Hepatocyte (in vitro differentiated cells): ENCODE measurements at places on chromosomes 1 and 21.

GRCh38 chr1:119554183-119554582, 47.2 kb downstream of the HSD3B1 start:
- H3K4me1 ChIP-seq = peaks cover 20% of the 10 kb centered on the region
- no peaks in the 10 kb centered on the region for H3K27me3 ChIP-seq
- DNase-seq = peak; percentile 76
- H3K27ac ChIP-seq = peak overlapping the region; percentile 84
- no peak overlapping the region for H3K4me3 ChIP-seq

DNA sequence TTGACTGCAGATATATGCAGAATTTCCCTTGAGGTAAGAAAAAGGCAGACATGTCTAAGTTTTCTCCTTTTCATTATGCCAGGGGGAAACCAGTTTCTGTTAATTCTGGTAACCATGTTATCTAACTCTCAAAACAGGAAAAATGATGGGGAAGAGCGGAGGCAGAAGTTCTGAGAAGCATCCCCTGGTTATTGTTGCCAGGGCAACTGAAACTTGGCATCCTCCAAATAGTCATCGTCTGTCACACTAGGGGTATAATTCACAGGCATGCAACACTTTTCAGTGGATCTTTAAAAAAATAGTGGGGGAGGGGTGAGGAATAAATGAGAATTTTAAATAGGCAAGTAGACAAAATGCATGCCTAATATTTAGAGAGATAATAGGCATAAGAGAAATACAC, 715.3 kb upstream of the CXADR start:
- no peak for DNase-seq
- H3K27ac ChIP-seq = no peak overlapping the region
- H3K36me3 ChIP-seq = no peaks in the 10 kb centered on the region

- no peaks in the 10 kb centered on the region for H3K27me3 ChIP-seq
- H3K27ac ChIP-seq = no peak overlapping the region
- H3K36me3 ChIP-seq = no peaks in the 10 kb centered on the region
- DNase-seq = no peak
Observed at GRCh38 chr1:15406614-15407559, 2.8 kb upstream of the EFHD2 start.

DNA sequence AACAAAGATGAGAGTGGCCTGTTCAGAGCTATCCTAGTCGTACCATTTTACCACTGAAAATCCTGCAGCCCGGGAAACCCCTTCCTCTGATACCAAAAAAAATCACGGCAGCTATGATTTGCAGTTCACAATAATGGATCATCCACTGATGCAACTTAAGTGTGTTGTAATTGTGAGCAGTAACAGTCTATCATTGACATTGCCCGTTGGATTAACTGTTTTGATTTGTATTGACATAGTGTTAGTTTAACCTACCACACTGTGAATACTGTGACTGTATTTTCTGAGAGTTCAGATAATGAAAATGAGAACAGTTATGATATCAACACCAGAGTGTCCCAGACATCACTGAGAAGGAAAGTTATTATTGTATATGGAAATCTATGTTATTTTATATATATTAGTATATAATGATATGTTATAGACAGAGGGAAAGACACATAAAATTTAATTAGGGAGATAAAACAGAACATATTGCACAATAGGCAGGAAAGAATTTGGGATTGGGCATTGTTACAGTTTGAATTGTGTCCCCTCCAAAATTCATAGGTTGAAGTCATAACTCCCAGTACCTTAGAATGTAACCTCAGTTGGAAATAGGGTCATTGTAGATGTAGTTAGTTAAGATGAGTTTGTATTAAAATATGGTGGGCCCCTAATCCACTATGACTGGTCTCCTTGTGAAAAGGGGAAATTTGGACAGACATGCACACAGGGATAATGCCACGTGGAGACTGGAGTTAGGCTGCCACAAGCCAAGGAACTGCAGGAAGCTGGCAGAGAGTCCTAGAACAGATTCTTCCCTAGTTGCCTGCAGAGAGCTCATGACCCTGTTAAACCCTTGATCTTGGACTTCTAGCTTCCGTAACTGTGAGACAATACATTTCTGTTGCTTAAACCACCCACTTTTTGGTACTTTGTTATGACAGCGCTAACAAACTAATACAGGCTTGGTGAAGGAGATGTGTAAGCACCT, 54.4 kb downstream of the TLCD4 start:
- peaks cover 16% of the 10 kb centered on the region for H3K4me1 ChIP-seq
- no peaks in the 10 kb centered on the region for H3K36me3 ChIP-seq
- no peak overlapping the region for H3K4me3 ChIP-seq
- no peak for DNase-seq

DNA sequence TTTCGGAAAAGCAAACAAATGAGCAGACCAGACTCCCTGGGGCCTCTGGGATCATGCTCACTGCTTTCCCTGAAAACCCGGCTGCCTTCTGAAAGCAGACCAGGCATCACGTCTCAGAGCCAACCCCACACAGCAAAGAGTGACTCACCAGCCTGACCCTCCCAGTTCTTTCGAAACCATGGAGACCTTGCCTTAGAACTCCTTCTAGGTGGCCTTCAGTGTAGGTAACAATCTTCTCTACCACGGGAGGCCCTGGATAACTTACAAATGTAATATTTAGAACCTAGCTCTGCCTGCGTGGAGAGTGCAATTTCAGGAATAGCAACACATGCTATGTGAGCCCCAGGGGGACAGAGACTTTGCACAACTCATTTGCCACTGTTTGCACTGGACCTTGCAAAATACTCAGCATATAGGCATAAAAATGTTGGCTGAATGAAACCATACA, 105.2 kb downstream of the SUSD4 start:
- peak overlapping the region; percentile 55 for H3K27ac ChIP-seq
- H3K4me3 ChIP-seq = no peak overlapping the region
- DNase-seq = peak; percentile 87

GRCh38 chr1:241533326-241534115, 1.3 kb downstream of the KMO start:
- no peak for DNase-seq
- H3K4me3 ChIP-seq = no peak overlapping the region

DNA sequence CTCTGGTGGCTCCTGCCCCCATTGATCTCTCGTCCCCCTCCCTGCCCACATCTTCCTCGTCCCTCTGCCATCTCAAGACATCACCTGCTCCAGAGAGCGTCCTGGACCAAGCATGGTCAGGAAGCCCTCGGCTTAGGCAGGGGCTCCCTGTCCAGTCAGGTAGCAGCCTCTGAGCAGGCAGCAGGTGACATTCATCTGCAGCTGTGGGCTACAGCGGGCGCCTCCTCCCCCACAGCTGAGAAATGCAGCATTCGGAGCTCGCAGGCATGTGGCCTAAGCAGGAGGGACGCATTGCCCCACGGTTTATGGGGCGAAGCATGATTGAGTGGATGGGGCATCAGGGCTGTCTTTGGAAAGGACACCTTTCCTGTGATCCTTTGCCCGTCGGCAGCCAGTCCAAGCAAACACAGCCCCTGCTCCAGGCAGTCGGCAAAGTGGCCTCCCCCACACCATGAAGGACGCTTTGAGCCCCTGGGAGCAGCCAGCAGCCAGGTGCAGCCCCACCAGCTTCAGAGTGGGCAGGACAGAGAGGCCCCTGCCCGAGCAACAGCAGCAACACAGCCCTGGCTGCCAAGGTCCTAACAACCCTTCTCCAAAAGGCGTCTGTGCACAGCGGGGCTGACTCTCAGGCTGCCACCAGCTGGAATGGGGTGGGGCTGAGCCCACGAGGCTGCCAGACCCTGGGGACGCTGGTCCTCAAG, 234.1 kb upstream of the VAMP3 start:
- H3K4me3 ChIP-seq = no peak overlapping the region
- H3K27ac ChIP-seq = no peak overlapping the region
- H3K36me3 ChIP-seq = no peaks in the 10 kb centered on the region
- H3K27me3 ChIP-seq = no peaks in the 10 kb centered on the region
- DNase-seq = no peak
- H3K4me1 ChIP-seq = peaks cover 7% of the 10 kb centered on the region

- H3K4me1 ChIP-seq = peaks cover 12% of the 10 kb centered on the region
- H3K4me3 ChIP-seq = peak overlapping the region; percentile 51
- H3K27me3 ChIP-seq = no peaks in the 10 kb centered on the region
- H3K36me3 ChIP-seq = no peaks in the 10 kb centered on the region
- H3K27ac ChIP-seq = no peak overlapping the region
- peak; percentile 19 for DNase-seq
Observed at GRCh38 chr21:32278103-32278502, 746 bp downstream of the MIS18A start.

DNA sequence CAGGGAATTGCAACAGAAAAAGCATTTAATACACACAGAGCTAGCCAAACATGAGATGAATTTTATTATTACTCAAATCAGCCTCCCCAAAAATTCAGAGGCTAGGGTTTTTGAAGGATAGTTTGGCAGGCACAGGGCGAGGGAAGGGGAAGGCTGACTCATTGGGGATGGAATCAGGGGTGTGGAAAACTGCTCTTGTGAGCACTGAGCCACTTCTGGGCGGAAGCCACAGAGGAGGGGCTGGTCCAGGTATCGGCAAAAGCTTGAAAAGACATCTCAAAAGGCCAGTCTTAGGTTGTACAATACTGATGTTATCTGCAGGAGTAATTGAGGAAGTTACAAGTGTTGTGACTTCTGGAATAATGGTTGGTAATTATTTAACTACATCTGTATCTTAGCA, 109.4 kb downstream of the TLR5 start:
- H3K4me1 ChIP-seq = no peaks in the 10 kb centered on the region
- no peaks in the 10 kb centered on the region for H3K36me3 ChIP-seq
- H3K27me3 ChIP-seq = no peaks in the 10 kb centered on the region

DNA sequence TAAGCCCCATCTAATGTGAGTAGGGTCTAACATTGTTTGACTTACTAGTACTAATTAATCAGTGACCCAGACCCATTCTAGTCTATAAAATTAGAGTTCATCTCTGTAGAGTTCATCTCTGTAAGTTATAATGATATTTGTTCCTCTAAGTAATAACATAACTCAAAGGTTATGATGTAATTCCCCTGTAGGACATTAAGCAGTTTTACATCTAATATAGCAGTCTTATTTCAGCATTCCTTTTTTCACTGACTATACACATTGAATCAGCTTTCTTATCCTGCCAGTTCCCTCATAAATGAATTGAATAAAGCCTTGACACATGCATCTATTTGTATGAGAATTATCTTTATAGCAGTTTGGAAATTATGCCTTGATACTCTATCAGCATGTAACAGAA, 90.9 kb downstream of the SH3GLB1 start:
- peaks cover 36% of the 10 kb centered on the region for H3K4me1 ChIP-seq
- no peak for DNase-seq
- H3K4me3 ChIP-seq = no peak overlapping the region
- H3K36me3 ChIP-seq = no peaks in the 10 kb centered on the region
- no peaks in the 10 kb centered on the region for H3K27me3 ChIP-seq

GRCh38 chr1:213268221-213268620, 217.2 kb downstream of the RPS6KC1 start:
- no peak overlapping the region for H3K4me3 ChIP-seq
- no peaks in the 10 kb centered on the region for H3K36me3 ChIP-seq
- H3K27ac ChIP-seq = no peak overlapping the region
- no peak for DNase-seq
- H3K27me3 ChIP-seq = no peaks in the 10 kb centered on the region

- no peak overlapping the region for H3K4me3 ChIP-seq
- H3K27me3 ChIP-seq = no peaks in the 10 kb centered on the region
- no peak overlapping the region for H3K27ac ChIP-seq
- H3K36me3 ChIP-seq = peaks cover 5% of the 10 kb centered on the region
- DNase-seq = no peak
Observed at GRCh38 chr1:3836421-3836820, 20.6 kb downstream of the CEP104 start.

GRCh38 chr1:198937231-198938031, 298.6 kb downstream of the PTPRC start:
- H3K4me1 ChIP-seq = no peaks in the 10 kb centered on the region
- DNase-seq = peak; percentile 87
- H3K27ac ChIP-seq = peak overlapping the region; percentile 91
- no peaks in the 10 kb centered on the region for H3K36me3 ChIP-seq
- H3K27me3 ChIP-seq = no peaks in the 10 kb centered on the region
